ENCODE measurements at places on chromosomes 1 and 21.

- peak; percentile 57 for DNase-seq
Measured at GRCh38 chr21:36203603-36203889, 46.9 kb downstream of the DOP1B start.

GRCh38 chr1:56644919-56645676 is at the start of gene PRKAA2:
PRKAA2 (plus strand) TSS chr1:56645314; CDS start chr1:56645388, 74 bp downstream.
- DNase-seq = no peak

GRCh38 chr1:49864581-49864980 is 159.2 kb downstream of the AGBL4 start:
- DNase-seq = no peak

DNA sequence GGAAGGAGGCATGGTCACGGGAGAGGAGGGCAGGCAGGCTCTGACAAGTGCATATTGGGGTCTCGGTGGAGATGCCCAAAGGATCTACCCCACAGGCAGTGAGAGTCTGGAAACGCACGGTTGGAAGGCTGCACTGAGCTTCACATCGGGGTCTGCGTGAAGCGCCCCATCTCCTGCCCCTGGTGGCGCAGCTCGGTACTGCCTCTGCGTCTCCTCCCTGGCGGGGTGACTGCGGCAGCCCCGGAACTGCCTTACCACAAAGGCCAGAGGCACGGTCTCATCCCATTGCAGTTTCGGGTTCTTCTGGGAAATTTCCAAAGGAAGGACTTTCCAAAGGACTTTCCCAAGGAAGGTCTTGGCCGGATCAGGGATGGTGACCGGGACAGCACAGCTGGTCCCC is 69.2 kb upstream of the AJAP1 start:
- DNase-seq = no peak

DNA sequence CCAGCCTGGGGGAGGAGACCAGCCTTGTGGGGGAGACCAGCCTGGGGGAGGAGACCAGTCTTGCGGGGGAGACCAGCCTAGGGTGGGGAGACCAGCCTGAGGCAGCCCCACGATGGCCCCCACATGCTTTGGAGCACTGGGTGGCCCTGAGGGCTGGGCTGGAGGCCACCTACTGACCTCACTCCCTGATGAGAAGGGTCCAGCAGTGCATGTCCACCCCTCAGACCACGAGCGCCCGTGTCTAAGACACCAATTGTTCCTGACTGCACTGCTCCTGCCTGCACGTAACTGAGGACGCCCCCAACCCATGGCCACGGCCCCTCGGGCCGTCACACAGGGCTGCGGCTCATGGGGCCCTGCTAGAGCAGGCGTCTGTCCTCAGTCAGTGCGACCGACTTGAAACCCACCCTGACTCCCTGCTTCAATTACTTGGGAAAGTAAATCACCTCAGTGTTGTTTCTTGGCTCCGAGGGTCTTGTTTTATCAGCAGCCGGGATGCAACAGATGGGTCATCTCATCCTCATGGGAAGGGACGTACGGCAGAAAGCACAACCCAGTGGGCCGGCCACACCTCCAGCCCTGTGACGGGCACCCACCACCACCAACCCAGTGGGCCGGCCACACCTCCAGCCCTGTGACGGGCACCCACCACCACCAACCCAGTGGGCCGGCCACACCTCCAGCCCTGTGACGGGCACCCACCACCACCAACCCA is at the start of gene SPATC1L:
Gene SPATC1L, minus strand, starts transcription at position 550 of the 715 bp plus-strand sequence. CDS start 1,643 bp downstream, outside the sequence.
- peak; percentile 41 for DNase-seq

DNA sequence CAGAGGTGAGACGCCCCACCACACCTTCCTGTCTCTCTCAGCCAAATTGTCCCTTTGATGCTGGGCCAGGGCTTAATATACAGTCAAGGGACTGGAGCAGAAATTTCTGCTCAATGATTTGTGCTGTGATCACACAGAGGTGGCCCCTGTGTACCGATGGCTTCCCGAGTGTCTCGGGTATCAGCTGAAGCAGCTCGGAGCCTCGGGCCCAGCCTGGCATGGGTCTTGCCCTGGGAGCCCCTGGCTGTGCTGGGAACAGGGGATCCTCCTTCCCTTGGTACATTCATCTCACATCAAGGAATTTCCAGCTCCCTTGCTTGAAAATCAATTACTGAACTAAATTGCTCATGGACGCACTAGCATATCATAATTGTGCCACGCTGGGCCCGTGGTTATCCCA is 148.8 kb upstream of the C1orf174 start:
- no peak for DNase-seq

- no peak for DNase-seq
Measured at GRCh38 chr1:77739235-77739634, 20.4 kb downstream of the USP33 start.

- peak; percentile 37 for DNase-seq
Measured at GRCh38 chr1:200372095-200372884, 37.5 kb downstream of the ZNF281 start.

- DNase-seq = no peak
Measured at GRCh38 chr1:65476327-65476726, 55.9 kb downstream of the LEPR start.

GRCh38 chr1:174939775-174940545 is 59.8 kb upstream of the CACYBP start:
- DNase-seq = no peak

DNA sequence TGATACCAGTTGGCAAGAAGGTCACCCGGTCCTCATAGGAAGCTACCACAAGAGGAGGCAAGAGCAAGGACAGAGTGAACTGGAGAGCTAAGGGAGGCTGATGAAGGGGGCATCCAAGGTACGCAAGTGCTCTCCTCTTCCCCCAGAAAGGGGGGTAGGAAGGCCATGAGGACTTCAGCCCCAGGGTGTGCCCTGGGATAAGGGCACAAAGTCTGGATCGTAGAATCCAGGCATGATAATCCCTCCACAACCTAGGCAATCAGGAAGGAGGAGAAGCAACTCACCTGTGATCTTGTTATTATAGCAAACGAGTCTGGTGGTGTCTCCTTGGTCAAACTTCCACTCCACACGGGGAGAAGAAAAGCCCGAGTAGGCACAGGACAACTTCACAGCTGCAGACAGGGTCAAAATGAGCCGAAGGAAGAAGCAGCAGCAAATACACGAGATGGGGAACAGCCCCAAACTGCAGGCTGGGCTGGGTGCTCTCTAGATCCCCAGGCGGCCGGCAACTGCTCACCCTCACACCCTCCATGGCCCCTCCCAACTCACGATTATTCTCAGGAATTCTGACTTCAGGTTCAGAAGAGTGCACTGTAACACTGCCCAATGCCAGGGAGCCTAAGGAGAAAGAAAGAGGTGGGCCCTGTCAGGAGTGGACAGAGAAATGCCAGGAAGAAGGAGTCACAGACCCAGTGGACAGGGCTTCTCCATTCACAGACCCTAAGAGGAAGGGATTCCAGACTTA is 20.0 kb downstream of the F11R start:
- no peak for DNase-seq

GRCh38 chr1:60173729-60174505 is 100.3 kb upstream of the C1orf87 start:
- DNase-seq = no peak

DNA sequence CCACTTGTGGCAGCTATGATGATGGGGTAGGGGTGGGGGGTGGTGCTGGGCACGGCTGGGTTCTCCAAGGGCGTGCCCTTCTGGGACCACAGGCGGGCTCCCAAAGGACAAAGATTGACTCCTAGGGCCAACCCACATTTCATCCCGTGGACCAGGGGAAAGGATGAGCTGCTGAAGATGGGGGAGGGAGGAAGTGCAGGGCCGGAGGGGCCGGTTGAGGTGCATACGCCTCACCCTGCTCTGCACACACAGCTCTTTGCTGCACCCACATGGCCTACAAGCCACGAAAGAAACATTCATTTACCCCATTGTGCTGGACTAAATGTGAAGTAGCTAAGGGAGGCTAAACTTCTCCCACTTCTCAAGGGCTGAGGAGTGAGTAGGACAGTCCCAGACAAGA is 34.2 kb upstream of the GNPAT start:
- no peak for DNase-seq

DNA sequence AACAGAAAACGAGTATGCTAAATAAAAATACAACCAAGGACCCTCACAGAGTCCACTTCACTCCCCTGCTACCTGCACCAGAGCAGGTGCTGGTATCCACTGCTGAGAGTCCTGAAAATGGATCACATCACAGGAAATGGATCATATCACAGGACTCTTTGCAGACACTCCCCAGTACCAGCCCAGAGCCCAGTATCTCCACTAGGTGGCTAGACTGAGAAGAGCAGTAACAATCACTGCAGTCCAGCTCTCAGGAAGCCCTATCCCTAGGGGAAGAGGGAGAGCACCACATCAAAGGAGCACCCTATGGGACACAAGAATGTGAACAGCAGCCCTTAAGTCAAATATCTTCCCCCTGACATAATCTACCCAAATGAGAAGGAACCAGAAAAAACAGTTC is 28.0 kb downstream of the AGBL4 start:
- DNase-seq = no peak

- no peak for DNase-seq
Measured at GRCh38 chr1:232650418-232650817, 20.5 kb upstream of the SIPA1L2 start.

DNA sequence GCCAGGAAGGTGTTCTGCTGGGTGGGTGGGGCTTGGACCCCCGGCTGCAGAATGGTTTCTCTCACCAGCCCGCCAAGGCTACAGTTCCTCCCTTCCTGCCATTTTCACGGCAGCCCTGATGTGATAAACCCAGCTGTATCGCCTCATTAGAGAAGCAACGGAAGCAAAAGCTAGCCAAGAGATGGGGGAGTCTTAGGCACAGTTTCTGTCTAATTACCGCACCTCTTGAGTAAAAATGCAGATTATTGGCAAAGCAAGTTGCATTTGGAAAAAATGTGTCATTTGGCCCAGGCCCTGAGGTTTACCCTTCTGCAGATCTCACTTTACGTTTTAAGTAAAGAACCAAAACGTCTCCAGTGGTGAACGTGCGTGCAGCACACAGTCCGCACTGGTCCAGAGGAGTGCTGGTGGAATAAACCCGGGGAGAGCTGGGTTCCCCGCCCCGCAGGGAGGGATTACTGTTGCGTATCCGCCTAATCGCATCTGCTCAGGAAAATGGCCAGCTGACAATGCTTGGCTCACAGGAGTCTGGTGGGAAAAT is 109.9 kb downstream of the GALNT2 start:
- DNase-seq = no peak

- peak; percentile 96 for DNase-seq
Measured at GRCh38 chr1:246769306-246769705, 45.1 kb downstream of the SCCPDH start.

- DNase-seq = no peak
Measured at GRCh38 chr1:21308847-21309652, 18.8 kb upstream of the ECE1 start.

GRCh38 chr1:13950637-13951036 is 250.6 kb downstream of the PRDM2 start:
- DNase-seq = no peak

DNA sequence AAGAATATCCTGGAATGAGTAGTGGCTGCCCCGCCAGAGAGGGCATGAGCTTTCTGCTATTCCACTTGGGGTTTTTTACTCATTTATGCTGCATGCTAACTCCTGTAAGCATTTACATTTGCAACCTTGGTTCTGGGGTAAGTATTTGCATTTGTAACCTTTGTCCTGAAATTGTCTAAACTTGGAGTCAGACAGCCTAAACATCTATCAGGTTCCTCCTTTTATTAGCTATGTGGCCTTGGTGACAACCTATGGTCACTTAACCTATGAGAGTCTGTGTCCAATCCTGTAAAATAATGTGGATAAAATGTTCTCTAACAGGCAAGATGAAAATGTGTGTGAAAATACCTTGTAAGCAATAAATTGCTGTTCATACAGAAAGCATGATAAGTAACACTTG is 8.9 kb upstream of the ZMYM4 start:
- no peak for DNase-seq

- DNase-seq = no peak
Measured at GRCh38 chr1:36908096-36908495, 126.2 kb downstream of the GRIK3 start.

DNA sequence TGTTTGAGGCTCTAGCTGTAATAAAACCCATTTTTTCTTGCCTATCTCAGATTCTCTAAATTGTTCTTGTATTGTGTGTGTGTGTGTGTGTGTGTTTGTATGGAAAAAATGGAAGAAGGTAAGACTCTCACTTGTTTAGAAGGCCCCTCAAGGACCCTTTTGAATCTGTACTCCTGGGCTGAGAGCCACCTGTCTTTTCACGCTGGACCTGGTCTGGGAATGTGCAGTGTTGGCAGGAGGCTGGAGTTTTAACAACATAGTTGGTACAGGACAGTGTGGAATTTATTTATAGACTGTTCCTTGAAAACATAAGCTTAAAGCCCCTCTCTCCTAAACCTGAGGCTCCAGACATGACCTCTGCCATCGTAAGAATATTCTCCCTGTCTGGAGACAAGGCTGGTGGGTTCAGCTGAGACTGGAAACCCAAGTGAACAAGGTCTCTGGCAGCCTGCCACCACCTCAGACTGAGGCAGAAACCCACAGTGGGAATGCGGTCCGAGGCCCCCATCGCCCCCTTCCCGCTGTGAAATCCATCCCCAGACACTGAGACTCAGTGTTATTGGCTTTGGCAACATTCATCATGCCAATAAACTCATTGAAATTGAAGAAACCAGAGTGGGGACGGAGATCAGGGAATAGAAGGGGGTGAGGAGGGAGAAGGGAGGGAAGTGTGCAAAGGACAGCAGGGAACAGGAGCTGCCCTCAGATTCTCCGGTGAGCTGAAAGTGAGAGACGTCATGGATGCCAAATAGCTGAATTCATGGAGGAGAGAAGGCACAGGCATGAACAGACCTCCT is 24.6 kb upstream of the PLXNA2 start:
- DNase-seq = no peak

- DNase-seq = no peak
Measured at GRCh38 chr1:88058205-88058604, 625.9 kb upstream of the PKN2 start.

DNA sequence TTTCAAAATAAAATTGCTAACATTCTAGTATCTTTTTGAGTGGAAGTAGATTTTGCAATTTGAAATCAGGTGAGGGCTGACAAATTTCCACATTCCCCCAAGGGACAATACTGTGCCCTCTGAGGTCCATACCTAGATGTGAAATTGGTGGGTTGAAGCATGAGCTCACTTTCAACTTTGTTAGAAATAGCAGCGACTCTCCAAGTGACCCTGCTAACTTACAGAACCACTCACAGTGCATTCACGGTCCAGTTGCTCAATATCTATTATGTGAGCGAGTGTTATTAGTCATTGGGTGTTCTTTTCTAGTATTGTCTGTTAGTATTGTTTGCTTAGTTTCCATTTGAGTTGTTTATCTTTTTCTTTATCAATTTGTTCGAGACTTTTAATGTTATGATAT is 53.6 kb upstream of the ASB17 start:
- DNase-seq = no peak

GRCh38 chr1:4020449-4020848 is 120.4 kb upstream of the C1orf174 start:
- DNase-seq = no peak

GRCh38 chr1:71762514-71763255 is 519.7 kb downstream of the NEGR1 start:
- DNase-seq = no peak

GRCh38 chr21:35520302-35520701 is 471.2 kb upstream of the RUNX1 start:
- no peak for DNase-seq

DNA sequence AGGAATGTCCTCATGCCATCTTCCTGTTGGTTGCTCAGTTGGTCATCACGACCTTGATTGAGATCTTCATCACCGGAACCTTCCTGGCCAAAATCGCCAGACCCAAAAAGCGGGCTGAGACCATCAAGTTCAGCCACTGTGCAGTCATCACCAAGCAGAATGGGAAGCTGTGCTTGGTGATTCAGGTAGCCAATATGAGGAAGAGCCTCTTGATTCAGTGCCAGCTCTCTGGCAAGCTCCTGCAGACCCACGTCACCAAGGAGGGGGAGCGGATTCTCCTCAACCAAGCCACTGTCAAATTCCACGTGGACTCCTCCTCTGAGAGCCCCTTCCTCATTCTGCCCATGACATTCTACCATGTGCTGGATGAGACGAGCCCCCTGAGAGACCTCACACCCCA is 42.9 kb downstream of the KCNJ15 start:
- DNase-seq = no peak

Data from GM04504 (cell line).